Mucosa of descending colon (tissue), 3 donors: ENCODE measurements at places on chromosomes 1 and 21.

DNA sequence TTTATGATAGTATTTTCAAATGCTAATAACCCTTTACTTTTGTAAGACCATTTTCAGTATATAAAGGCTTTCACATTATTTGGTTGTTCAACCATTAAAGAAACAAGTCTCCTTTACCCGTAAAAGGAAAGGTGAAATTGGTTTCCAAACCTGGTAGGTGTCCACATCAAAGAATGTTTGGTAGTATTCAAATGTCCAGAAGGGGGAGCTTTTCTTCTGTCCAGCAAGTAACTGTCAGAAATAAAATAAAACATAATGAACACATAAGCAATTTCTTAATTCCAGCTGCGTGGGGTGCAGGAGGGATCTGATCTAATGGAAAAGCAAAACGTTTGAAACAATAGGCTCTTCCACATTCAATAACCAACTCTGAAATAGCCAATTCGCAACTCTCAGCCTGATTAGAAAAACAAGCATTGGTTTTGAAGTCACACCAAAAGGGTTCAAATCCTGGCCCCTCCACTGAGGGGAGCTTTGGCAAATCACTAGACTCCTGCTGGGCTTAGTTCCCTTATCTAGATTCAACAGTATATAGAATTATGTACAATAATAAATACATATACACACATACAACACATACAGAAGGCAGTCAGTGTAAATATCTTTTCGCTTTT is 11.0 kb downstream of the YIPF1 start:
- DNase-seq = no peak

- DNase-seq = no peak
Observed at GRCh38 chr1:175443332-175443731, 250.8 kb upstream of the KIAA0040 start.

DNA sequence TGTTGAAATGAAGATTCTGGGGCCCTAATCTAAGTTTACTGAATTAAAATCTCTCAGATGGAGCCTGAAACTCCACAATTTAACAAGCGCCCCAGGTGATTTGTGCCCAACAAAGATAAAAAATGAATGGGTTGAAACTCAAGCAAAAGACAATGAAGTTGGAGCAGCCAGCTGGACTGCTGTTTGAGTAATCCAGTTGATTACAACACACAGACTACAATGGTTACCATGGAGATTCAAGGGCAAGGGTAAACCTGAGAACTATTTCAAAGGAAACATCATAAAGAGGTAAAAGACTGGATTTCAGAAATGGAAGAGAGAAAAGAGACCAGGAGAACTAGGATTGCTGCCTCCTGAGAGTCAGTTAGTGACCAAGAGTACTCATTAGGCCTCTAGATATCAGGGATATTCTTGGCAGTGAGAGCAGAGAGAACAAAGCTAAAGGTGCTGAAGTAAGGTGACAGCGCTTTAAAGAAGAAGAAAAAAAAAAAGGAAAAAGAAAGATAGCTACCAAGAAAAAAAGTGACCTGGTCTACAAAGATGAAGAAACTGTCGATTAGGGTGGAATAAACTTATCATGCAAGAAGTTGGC is 44.5 kb downstream of the LRRC53 start:
- no peak for DNase-seq

GRCh38 chr1:224589006-224589405 is 27.1 kb upstream of the CNIH3 start:
- DNase-seq = no peak

DNA sequence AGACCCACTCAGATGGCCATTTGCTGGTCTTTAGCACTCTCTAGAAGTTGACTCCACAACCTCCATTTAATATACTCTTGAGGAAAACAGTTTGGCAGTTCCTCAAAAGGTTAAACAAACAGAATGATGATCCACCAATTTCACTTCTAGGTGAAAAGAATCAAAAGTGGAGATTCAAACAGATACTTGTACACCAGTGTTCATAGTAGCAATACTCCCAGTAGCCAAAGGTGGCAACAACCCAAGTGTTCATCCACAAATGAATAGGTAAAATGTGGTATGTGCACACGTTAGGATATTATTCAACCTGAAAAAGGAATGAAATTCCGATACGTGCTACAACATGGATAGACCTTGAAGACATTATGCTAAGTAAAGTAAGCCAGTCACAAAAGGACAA is 6.3 kb downstream of the PRCC start:
- DNase-seq = no peak

- no peak for DNase-seq
Observed at GRCh38 chr1:77040826-77041225, 173.5 kb downstream of the ST6GALNAC5 start.

GRCh38 chr1:204659056-204659455 is 26.5 kb downstream of the LRRN2 start:
- no peak for DNase-seq
